ENCODE measurements at places on chromosomes 5 and 9. TPM values are rescaled to one million over a fixed set of nuclear protein-coding genes. Genes with fewer than 3 reads are reported as not detected.

The FOXD4L5 gene
- total RNA-seq, result 0.64 TPM

The GLDC gene
- 30.3 TPM for total RNA-seq

The ANAPC2 gene
- 22.0 TPM for total RNA-seq

The CD274 gene
- total RNA-seq, result 0.54 TPM

The F2RL2 gene
- 0.27 TPM for total RNA-seq

All from cerebellum (tissue), 4 donors.